ENCODE measurements at places on chromosomes 3 and 15.

GRCh38 chr15:83653288-83653638, 660 bp upstream of the ADAMTSL3 start:
- no peak for DNase-seq

DNA sequence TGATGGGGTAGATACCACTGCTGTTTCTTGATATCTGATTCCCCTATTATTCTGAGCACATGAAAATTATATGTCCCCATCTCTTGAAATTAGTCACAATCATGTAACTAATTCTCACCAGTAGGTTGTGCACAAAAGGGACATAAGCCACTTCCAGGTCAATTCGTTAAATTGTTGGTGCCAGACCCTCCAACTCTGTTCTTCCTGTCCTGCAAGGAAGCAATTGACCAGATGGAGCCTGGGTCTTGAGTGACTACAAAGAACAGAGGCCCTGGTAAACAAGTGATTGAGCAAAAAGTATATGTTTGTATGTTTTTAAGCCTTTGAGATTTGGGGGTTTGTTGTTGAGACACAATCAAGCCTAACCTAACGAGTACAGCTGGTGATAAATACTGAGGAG, 36.9 kb downstream of the ABI3BP start:
- no peak for DNase-seq

DNA sequence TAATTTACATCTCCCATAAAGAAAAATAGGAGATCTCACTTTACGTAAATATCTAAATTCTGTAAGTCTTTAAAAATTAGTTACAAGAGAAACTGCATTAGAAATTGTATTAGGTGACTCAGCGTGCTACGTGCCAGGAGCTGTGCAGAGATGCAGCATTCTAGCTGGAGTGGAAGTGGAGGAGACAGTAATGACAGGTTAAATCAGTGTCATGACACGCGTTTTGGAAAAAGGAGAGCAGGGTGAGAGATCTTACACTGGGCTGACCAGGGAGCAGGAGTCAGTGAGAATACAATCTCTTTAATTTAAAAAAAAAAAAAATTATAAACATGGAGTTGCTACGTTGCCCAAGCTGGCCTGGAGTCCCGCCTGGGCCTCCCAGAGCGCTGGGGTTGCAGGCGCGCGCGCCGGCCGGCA, 635 bp downstream of the TUBGCP5 start:
- DNase-seq: no peak

GRCh38 chr3:107392549-107393165, 15.4 kb downstream of the CCDC54 start:
- no peak for DNase-seq

GRCh38 chr3:123871946-123872345, 12.2 kb downstream of the MYLK start:
- no peak for DNase-seq

- no peak for DNase-seq
These were observed 412 bp downstream of the CHDH start for GRCh38 chr3:53845881-53846133.

- DNase-seq: no peak
These were observed 150.4 kb upstream of the ADAMTS9 start for GRCh38 chr3:64837986-64838735.

DNA sequence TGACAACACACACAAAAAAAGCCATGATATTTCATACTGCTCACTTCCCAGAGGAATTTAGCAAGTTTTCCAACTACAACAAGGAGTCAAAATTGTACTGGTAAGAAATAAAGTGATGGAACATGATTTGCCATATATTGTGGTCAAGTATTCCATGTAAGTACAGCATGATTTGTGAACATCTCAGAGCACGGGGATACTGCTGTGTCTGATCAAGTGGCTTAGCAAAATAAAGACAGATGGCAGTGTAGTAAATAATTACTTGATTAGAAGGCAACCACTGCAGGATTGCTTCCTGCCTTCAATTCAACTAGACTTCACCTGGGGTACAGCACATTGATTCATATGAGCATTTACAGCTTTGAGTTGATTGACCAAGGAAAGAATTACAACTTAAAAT, 51.6 kb upstream of the DUT start:
- no peak for DNase-seq

- no peak for DNase-seq
These were observed 38.0 kb downstream of the WNT7A start for GRCh38 chr3:13841826-13842225.
